ENCODE measurements at places on chromosomes 7 and 10. TPM values are rescaled to one million over a fixed set of nuclear protein-coding genes. Genes with fewer than 3 reads are reported as not detected.

Gene TMEM213
- 45.7 TPM for polyA plus RNA-seq

GRCh38 chr10:13000431-13000830 is 1.1 kb downstream of the CCDC3 start:
- DNase-seq: no peak

Gene AKR1C4
- polyA plus RNA-seq: not detected

Gene C10orf67
- polyA plus RNA-seq: 1.9 TPM

DNA sequence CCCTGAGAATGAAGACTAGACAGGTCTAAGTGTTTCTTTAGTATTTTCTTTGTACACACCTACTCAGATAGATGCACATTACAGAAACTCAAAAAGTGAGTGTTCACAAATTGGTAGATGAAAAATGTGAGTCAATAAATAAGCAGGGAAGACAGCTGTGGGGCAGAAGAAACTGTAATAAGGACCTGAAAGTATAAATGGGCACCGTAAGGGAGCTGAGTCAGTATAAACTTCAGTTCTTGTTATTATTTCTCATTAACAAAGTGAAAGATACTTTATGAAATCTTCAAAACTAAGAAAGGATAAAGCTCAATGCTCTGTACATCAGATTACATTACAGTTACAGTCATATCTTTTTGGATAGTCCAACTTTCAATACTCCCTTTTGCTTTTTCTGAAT is 2.5 kb downstream of the MTPN start:
- no peak for DNase-seq

Gene TAS2R41
- polyA plus RNA-seq: not detected

Gene PLAU
- 10.7 TPM for polyA plus RNA-seq

- DNase-seq: no peak
These were observed 1.4 kb upstream of the ASIC3 start for GRCh38 chr7:151046603-151047573.

Gene CRTAC1
- polyA plus RNA-seq: 52.9 TPM

- DNase-seq: no peak
These were observed 7.6 kb upstream of the CD36 start for GRCh38 chr7:80630608-80631405.

Gene HTR5A
- not detected for polyA plus RNA-seq

DNA sequence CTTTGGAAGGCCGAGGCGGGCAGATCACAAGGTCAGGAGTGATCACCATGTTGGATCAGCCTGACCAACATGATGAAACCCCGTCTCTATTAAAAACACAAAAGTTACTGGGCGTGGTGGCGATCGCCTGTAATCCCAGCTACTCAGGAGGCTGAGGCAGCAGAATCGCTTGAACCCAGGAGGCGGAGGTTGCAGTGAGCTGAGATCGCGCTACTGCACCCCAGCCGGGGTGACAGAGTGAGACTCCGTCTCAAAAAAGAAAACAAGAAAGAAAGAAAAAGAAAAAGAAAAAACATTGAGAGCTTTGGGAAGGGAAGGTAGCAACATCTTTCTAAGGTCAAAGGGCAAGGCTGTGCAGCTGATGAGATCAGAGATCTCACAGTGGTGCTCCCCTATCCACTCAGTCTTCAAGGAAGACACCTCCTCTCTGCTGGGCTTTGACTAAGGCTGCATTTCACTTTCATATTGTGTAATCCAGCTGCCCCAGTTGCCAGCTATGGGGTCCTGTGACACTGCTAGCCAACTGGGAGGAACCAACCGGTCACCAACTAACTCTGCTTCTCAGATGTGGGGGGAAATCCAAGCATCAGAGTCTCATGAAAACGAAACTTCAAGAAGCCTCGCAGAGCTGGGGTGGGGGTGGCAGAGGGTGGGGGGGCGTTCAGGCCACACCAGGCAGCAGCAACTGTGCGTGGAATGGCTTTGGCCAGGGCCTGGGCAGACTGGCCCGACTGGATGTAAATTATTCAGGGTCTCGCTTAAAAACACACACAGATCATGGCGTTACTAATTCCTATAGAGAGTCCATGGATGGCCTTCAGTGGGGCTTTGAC is 1.5 kb downstream of the IL15RA start:
- no peak for DNase-seq

DNA sequence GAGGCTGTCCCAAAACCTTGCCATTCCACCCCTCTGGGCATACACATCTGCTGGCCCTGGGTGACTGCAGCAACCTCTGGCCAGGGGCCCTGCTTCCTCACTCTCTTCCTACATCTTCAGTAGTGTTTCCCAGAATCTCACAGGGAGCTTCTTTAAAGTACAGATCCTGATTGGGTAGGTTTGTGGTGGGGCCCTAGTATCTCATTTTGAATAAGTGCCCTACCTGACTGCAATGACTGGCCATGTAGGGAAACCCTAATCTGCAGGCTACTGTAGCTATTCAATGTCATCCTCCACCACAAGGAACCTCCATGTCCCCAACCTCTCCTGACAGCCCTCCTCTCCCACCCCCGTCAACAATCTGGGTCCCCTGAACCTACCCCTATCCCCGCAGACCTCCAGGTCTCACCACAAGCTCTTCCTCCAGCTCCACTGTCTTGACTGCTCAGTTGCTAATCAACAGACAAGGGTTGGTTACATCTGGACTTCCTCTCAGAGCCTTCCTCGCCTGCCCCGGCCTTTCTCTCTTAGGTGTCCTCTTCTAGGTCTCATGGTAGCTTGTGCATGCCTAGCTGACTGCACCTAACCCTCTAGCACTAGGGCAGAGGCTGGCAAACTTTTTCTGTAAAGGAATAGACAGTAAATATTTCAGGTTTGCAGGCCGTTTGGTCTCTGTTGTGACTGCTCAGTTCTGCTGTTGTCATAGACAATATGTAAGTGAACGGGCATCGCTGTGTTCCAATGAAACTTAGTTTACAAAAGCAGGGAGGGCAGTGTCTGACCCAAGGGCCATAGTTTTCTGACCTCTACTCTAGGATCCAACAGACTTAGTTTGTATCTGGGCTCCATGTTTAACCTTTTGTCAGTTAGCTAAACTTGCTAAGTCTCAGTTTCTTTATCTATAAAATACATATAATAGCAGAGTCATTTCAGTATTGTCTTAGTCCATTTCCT is 121.1 kb downstream of the AOAH start:
- no peak for DNase-seq

- no peak for DNase-seq
These were observed 279.0 kb downstream of the KCNMA1 start for GRCh38 chr10:77358656-77359055.

DNA sequence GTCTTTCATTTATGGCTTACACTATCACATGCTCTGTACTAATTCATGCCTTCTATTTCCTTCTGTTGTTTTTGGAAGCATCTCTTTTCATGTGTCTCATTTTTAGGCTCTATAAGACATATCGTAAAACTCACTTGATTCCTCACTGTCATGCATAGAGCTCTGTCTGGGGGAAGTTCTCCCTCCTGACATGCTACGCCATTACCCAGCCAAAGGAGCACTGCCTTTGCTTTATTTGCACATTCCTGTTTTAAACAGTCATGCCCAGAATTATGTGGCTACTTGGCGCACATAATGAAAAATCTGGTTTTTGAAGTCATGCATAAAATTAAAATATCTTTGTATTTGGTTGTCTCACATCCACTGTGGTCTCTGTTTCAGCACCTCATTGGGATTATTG is 17.6 kb upstream of the AKR1C3 start:
- DNase-seq: no peak

DNA sequence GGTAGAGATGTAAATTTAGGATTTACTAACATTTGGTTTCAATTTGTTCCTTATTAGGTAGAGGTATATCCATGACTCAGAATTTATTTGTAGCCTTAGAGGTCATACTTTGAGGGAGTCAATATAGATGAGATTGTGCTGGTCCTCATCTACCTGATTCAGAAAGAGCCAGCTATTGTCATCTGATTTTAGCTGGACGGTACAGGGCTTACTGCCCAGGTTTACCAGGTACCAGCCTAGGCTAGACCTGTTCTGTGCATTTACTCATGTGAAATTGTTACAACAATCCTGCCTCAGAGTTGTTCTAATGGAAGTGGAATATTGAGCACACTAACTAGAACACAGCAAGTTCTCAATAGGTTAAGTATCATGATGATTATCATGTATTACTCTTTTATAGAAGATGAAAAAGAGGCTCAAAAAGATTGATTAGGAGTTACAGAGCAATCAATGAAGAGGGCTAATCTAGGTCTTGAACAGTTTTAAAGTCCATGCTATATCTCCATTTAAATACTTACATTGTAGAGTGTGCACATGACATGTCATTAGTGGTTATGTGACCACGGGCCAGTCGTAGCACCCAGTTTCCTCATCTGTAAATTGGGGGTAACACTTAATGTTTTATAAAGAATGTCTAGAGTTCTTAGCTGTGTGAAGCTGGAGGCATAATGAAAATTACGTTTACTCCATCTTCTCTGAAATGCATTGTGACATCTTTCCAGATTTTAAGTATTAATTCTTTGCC is 42.1 kb downstream of the TRIM24 start:
- DNase-seq: no peak

DNA sequence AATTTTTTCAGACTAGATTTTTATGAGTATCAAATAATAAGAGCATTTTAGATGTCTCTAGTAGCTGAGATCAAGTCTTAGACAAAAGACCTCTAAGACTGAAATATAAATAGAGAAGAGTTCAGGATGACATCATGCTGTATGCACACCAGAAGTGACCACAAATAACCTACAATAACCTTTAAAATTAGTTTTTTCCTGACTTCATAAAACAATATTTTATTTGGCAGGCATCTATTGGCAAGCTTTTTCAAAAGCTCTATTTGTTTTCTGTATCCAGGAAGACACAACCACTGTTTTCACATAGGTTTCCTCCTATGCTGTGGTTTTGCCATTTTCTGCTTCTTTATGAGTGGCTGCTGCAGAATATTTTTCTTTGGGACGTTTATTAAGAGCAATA is 359.1 kb downstream of the CRPPA start:
- no peak for DNase-seq

DNA sequence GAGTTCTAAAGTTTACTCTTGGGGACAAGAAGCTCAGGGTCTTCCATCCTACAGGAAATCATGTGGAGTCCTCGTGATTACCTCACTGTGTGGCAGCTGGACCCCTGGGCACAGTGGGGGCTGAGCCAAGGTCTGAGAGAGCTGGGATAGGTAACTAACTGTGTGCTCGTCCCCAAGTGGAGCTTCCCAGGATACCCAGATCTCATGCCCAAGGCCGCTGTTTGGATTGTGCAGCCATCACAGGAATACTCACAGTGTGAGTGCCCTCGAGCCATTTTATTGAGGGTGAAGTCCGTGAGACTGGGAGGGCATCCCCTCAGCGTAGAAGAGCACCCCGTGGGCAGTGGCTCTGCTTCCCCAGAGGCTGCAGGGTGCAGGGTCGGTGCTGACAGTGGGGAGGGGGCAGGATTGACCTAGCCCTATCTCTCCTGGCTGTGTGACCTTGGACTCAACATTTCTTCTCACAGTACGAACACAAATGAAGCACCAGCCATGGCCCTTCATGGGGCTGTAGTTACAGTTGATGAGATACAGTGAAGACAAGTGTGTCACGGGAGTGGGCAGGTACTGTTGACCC is 69.6 kb upstream of the LEP start:
- DNase-seq: no peak

Gene NRP1
- 145 TPM for polyA plus RNA-seq

DNA sequence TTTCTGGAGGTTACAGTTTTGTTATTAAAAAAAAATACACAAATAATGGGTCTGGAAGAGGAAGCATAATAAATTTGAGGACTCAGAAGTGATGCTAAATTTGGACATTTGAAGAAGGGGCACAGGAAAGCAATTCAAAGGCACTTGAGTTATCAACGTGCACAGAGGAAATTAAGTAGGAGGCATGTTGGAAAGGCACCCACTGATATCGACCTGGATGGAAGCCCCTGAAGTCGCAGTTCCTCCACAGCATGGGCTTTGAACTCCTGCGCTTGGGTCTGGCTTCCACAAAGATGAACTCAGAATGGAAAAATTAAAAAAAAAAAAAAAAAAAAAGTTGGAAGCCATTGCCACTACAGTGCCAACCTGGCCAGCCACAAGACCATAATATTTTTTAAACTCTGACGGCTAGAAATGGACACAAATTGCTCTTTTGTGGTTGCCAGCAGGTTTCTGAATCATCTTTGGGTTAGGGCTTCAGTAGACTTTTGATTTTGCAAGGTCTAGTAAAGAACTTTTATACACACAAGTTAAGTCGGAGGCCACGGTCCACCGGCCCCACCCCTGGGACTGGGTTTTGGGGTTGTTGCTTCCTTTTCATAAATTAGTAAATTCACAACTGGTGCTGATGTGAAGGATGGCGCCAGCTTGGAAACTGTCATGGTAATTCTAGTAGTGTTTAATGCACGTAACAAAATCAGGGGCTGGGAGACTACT is 21.6 kb downstream of the JCAD start:
- DNase-seq: no peak

Gene GOLGA7B
- 0.40 TPM for polyA plus RNA-seq

Gene EGR2
- 0.93 TPM for polyA plus RNA-seq

DNA sequence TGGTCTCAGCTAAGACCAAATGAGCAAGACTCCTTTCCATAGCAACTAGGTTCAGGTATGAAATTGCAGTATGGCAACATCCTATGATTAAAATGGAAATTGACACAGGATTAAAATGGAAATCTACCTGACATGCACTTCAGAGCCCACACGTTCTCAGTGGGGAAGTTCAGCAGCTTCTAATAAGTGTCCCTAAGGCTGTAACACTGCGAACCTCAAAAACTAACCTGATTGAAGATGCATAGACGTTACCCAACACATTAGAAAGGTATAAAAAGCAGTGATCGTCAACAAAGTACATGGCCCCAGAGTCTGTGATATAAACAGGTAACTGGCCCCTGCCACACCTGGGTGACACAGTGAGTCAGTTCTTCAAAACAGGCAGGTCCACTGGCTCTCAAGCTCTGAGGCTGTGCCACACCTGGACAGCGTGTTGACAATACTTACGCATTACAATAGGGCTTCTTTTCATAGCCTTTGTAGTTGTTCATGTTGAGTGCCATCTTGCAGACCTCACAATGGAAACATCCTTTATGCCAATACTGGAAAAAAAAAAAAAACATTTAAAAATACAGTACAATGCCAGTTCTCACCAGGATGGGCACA is 274.9 kb upstream of the NEBL start:
- no peak for DNase-seq

- no peak for DNase-seq
These were observed 136.0 kb downstream of the PHF14 start for GRCh38 chr7:11109659-11110058.

Gene LRRD1
- 0.40 TPM for polyA plus RNA-seq

Gene NUTM2E
- polyA plus RNA-seq: not detected

DNA sequence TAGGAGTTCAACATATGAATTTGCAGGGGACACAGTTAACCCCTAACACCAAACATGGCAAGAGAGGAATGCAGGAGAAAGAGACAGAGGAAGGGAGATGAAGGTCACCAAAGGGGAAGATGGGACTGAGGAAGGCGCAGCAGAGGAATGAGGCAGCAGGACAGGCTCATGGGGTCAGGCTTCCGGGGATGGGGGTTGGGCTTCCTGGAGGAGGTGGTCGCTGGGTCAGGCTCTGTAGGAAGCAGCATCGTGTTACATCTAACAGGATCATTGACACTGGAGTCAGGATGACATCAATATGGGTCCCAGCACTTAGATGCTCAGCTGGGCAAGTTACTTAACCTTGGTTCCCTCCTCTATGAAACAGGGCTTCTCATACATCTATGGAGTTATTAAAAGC is 113.2 kb downstream of the NPTX2 start:
- DNase-seq: no peak
